ENCODE measurements at places on chromosomes 2 and 18.

DNA sequence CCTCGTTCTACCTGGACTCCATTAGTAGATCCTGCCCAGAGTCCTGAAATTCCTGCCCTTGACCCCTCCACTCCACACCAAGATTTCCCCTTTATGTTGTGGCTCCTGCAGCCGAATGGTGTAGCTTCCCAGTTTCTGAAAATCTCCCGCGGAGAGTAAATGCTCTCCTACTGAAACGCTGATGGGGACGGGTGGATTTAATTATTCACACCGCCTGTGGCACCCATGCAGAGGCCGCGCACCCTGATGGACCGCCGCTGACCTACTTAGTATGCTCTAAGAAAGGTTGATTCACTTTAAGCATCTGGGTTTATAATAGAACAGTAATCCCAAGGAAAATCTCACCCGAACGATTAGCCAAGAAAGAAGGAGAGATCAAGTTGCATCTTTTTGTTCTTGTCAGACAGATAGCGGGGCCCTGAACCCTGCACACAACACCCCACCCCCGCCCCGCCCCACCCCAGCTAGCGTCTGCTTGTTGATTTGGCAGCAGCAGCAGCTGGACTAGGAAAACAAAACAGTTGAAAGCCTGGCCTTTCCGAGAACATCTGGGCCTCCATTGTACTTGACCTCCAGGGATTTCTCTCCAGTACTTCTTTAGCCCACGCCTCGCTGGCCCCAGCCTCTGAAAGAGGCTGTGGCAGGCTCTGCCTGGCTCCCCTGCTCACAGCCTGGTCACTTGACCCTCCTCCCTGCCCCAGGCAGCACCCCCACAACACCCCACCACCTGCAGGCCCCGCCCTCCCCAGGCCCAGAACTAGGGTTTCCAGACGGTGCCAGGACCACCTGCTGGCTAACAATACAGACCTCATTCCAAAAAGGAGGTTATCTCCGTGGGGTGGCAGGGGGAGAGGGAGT lies 53.6 kb downstream of the DPYSL5 start:
- no peak for DNase-seq

DNA sequence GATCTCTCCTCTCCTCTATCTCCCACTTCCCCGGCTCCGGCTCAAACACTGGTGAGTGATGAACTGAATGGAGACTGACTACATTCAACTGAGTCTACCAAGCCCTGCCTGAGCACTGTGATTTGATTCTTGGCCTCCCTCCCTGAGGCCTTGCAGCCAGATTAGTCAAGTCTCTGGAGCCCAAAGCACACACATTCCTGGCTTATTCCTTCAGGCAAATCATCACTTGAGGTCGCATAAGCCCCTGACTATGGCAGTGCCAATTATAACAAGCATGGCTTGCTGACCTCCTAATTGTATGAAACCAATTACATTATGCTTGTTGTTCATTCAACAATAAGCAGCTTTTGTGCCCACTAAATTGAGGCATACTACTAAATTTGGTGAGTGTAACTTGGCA lies 34.6 kb downstream of the EFEMP1 start:
- no peak for DNase-seq

GRCh38 chr2:77348821-77349220 lies 173.4 kb downstream of the LRRTM4 start:
- DNase-seq, result no peak

GRCh38 chr2:154226931-154227330 lies 355.2 kb downstream of the GALNT13 start:
- no peak for DNase-seq

GRCh38 chr18:46706968-46707367 lies 49.9 kb downstream of the ST8SIA5 start:
- DNase-seq, result no peak
